ENCODE measurements at places on chromosomes 7 and 10.

GRCh38 chr7:64544010-64544409 lies 18.9 kb downstream of the ZNF680 start:
- no peak for DNase-seq

DNA sequence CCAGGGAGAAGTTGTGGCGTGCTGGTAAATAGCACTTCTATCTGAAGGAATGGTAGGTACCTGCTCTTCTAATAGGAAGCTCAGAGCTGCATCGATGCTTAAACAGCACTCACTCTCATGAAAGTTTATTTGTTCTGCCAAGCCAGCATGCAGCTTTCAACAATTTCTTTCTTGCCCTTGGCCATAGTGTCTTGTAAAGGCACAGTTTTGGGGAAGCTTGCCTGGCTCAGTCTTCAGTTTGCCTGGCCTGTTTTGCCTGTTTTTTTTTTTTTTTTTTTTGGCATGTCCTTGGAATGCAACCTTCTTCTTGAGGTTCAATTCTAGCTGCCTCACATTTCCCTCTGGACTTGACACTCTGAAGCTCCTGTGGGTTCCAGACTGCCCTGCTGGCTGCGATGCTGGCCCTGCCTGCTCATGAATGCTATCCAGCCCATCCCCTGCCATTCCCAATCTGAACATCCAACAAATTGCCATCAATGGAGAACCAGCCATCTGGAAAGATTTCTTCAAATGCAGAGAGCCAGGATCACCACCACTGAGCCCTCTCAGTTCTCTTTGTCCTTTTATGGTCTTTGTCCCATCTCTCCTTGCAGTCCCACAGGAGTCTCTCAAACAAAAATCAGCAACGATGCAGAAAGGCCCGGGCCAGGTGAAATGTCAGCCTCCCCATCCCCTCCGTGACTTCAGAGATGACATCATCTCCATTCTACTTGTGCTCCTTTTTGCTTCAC lies 133.9 kb downstream of the ANLN start:
- DNase-seq: no peak

GRCh38 chr10:98433881-98434732 lies 12.6 kb downstream of the HPS1 start:
- DNase-seq: no peak

DNA sequence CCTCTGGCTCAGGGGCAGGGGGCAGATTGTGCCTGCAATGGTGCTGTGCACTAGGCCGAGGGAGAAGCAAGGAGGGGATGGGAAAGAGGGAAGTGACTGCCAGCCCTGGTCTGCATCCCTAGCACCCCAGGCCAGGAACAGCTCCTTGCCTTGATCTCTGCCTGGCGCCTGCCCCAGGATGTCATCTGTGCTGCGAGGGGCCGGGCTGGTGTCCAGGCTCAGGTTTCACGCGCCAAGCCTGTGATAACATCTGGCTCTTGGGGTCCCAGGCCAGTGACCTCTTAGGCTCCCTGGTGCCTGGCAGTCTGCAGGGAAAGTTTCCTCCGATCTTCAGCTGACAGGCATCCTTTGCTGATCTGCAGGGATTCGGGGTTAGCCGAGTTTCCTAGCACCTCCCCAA lies 193.5 kb upstream of the GPR26 start:
- no peak for DNase-seq

DNA sequence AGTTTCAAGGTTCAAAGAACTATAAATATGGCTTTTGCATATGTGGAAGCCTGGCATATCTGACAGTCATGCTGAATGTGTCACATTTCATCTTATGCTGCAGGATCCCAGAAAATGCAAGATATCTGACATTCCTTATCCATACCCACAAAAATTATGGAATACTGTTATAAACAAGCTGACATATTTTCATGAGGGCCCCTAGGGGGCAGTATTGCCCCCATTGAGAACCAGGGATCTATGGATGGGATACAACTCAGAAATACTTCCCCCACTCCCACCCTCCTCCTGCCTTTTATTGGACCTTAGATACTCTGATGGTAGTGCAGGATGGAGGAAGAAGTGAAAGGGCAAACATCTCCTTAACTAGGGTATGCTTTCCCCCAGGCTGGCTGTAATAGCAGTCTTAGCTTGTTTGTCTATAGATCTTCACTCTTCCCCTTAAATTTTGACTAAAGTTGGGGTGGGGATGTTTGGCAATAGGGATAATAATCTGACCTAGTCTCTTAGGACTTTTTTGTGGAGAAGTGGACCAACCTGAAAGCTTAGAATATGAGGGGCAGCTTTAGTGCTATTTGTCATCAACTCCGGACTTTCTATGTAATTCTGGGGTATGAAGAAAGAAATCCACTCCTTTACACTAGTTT lies 3.5 kb upstream of the GNGT1 start:
- DNase-seq: no peak

GRCh38 chr7:74362266-74362665 lies 73.1 kb downstream of the CLIP2 start:
- no peak for DNase-seq

GRCh38 chr7:51847461-51848134 lies 531.0 kb upstream of the COBL start:
- no peak for DNase-seq

DNA sequence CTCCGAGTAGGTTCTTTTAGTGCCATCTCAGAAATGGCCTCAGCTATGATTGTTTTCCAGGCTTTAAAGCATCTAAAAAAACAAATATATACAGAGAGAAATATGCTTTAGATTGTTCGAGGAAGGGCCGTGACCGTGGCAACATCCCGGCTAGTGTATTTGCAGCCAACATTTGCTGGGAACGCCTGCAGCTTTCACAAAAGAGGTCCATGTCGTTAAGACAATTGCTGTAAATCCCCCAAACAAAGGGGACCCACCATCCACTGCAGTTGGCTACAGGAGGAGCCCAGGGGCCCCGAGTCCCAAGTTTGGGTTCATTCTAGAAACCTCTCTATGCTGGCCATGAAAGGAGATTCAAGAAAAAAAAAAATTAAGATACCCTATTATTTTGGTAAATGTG lies 152.8 kb upstream of the TCF7L2 start:
- no peak for DNase-seq

DNA sequence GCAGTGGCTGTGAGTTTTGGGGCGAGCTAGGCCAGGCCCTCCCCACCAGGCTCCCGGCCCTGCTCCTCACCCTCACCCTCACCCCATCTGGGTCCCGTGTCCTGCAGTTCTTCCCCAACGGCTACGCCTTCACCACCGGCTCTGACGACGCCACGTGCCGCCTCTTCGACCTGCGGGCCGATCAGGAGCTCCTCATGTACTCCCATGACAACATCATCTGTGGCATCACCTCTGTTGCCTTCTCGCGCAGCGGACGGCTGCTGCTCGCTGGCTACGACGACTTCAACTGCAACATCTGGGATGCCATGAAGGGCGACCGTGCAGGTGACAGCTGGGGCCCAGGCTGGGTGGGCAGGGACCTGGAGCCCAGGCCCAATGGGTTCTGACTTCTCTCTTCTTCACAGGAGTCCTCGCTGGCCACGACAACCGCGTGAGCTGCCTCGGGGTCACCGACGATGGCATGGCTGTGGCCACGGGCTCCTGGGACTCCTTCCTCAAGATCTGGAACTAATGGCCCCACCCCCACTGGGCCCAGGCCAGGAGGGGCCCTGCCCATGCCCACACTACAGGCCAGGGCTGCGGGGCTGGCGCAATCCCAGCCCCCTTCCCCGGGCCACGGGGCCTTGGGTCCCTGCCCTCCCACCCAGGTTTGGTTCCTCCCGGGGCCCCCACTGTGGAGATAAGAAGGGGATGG lies 4.9 kb downstream of the GNB2 start:
- no peak for DNase-seq

DNA sequence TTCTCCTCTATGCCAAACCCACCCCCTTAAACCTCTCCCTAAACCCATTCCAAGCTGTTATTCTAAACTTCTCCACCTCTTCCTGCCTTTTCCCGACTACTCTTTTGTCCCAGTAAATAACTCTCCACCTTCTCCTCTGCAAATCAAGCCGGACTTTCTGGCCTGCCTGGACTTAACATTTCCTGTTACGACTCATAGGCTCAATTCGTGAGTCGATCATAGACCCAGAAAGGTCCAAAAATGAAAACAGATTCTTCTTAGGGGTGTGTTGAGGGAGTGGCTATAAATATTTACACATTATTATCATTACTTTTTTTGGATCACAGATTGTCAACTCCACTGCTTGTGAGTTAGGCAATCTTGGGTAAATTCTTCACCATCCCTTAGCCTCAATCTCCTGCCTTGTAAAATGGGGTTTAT lies 59.0 kb upstream of the HABP2 start:
- DNase-seq: no peak

GRCh38 chr7:151345576-151346469 lies 4.2 kb downstream of the NUB1 start:
- DNase-seq: no peak

- DNase-seq: no peak
Measured at GRCh38 chr7:47143339-47143738, 438.6 kb downstream of the TNS3 start.

GRCh38 chr10:114482480-114483304 lies 78.4 kb upstream of the AFAP1L2 start:
- DNase-seq: no peak

DNA sequence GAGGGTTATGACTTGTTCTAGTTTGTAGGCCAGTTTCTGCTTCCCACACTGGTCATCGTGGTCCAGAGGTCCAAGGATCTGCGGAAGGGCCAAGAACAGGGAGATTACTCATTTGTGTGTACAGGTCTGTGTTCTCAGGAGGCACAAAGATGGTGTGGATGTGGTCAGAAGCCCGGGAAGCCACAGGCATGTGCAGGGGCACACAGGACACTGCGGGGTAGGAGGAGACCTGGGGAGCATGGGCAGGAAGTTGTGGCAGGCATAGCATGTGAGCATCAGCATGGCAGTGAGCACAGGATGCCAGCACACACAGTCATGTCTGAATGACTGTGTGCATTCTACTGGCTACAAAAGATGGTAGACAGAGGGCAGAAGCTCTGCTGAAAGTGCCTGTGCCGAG lies 445.8 kb downstream of the PLXNA4 start:
- DNase-seq: no peak

DNA sequence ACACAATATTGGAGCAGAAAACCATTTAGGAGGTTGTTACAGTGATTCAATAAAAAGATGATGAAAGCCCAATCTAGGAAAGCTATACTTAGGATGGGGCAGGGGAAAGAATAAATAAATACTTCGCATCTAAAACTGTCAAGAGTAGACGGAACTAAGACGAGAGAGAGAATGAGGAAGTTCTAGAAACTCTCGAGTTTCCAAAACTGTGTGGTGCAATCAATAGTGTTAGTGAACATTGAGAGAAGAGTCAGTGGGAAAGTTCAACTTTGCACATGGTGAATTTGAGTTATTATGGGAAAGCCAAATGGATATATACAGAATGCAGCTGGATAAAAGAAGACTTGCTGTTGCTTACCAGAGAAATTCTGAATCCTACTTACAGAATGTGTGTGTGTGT lies 133.8 kb upstream of the MEOX2 start:
- no peak for DNase-seq

DNA sequence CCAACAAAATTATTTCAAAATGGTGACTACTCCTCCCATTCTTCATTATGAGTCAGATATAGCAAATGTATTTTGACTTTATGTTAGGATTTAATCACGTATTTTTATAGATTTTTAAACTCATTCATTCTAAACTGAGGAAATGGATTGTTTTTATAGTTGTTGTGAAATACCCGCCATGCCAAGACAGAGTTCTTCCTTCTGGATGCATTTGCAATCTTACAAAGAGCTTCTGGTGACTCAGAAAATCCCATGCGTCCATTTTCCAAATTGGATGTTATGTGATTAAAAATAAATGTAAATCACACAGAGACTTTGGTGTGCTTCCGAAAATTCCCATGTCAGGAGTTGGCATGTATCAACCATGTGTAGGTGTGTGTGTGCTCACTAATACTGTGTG lies 179.3 kb downstream of the TRIL start:
- no peak for DNase-seq

GRCh38 chr10:63391812-63392211 lies 74.0 kb downstream of the JMJD1C start:
- DNase-seq: no peak

- no peak for DNase-seq
Measured at GRCh38 chr7:38881947-38882684, 26.9 kb downstream of the VPS41 start.

DNA sequence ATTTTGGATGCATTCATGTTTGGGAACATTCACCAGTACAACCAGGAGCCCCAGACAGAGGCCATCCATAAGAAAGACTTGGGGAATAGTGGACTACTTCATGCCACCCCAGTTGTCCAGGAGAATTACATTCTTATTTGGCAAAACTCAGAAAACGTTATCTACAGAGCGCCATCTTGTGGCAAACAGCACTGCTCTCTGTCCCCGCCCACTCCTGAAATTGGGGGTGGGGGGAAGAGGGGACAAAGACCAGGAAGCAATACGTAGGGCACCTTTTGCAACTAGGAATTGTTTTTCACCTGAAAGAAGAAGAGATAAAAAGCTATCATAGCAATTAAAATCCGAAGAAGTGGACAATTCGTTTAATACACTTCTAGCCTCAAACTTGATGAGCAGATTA lies 134.6 kb upstream of the MGMT start:
- DNase-seq: no peak

GRCh38 chr10:74063256-74063655 lies 65.3 kb downstream of the VCL start:
- DNase-seq: no peak

GRCh38 chr10:95354110-95354509 lies 63.3 kb upstream of the PDLIM1 start:
- no peak for DNase-seq

GRCh38 chr7:122199171-122199570 lies 55.1 kb upstream of the AASS start:
- DNase-seq: no peak

DNA sequence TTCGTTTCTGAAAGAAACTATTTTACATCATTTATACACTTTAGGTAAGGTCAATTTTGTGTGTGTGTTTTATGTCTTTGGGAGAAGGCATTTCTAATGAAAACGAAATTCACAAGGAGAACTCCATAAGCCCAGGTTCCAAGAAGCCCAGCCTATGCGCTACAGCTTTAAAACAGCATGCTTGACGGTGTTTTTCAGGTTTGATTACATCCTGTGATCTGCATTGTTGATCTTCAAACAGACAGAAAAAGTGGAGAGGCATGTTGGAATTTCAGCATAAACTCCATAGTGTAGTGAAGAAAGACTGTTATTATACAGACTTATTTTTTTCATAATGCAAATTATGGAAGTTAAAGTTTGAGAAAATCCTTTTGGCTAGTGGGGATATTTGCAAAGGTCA lies 187.6 kb downstream of the TEX36 start:
- DNase-seq: no peak

GRCh38 chr7:155835446-155836215 lies 23.4 kb upstream of the SHH start:
- DNase-seq: no peak

GRCh38 chr10:131982796-131983195 lies 1.1 kb upstream of the BNIP3 start:
- no peak for DNase-seq

DNA sequence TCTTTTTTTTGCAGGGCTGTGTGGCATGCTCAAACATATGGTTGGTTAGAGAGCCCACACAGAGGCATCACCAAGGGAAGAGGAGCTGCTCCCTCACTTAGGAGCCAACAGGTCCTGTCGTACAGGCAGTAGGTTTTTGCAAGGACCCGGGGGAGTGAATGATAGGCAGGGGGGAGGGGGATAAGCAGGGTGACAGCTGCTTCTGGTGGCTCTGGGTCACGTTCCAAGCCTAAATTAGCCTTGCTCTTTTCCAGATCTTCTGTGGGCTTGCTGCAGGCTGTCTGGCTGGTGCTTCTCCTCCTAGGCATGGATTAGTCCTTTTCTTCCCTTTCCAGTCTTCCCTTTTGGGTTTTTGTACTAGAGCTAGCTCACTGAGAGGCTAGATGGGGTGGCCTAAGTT lies 117.7 kb upstream of the PODXL start:
- no peak for DNase-seq
